ENCODE measurements at places on chromosomes 4 and X.

DNA sequence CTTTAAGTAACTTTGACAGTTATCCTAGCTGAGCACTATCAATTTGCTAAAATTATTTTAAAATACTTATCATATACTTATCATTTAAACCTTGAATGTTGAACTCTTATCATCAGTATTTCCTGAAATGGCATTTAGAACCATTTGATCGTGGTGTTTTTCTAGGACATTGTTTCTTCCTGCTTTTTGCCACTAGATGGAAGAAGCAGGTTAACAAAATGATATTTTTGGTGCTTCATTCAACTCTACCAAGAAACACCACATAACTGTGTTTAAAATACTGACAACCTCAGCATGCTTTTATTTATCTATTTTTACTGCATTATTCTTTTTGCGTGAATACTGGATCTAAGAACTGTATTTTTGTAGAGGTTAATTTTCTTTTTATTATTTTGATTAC is 44.6 kb downstream of the C4orf33 start:
- no peak for DNase-seq

GRCh38 chr4:174449944-174450785 is 72.1 kb downstream of the HPGD start:
- no peak for DNase-seq

DNA sequence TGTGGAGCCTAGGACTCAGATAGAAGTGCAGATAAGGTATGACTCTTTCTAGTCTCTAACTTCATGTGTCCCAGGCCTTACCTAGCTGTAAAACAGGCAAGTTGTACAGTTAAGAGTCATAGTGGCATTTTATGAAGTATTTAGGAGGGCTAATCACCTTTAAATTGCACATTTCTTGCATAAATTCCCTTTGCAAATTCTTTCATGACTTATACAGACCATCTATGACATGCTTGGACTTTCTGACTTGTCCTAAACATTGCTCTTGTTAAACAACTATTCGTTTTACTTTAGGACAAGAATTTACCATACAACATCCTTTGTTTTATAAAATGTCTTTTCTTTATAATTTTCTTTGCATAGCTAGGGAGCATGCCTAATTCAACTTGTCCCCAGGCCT is 7.8 kb upstream of the RRAGB start:
- DNase-seq: no peak

DNA sequence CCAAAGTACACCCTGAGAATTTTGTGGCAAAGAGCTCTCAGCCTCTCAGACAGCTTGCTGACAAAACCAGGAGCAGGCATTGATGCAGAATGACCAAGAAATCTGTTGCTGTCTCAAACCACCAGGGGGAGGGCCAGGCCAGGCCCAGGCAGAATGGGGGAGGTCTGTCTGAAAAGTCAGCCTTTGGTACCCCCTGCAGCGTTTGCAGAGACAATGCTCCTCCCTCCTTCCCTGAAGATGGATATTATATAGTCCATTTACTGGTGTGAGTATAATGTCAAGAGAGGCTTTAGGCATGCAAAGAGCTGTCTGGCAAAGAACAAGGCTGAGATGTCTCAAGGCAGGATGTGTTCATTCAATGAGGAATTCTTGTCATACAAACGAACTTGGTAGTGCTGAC is 52.9 kb upstream of the TRPC5OS start:
- DNase-seq: no peak

GRCh38 chrX:96861661-96862060 is 22.0 kb upstream of the RPA4 start:
- DNase-seq: no peak

DNA sequence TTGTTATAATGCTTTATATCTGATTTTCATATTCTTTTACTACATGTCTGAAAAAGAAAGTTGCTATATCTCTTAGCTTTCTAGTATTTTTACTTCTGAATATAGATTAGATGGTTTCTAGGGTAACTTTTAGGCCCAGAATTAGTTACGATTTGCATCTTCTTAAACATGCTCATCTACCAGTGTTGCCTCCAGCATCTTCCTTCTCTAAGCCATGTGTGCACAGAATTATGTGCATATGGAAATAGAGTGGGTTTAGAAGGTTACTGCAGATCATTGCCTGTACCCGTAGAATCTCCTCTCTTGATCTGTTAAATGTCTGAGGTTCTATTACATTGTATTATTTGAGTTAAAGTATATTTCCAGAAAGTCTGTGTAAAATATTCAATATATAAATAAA is 2.5 kb upstream of the TDO2 start:
- DNase-seq: no peak

GRCh38 chr4:152281822-152282221 is 254.1 kb downstream of the FBXW7 start:
- DNase-seq: no peak

GRCh38 chr4:159206427-159206871 is 103.6 kb downstream of the RAPGEF2 start:
- DNase-seq: peak; percentile 54

- no peak for DNase-seq
These were observed 894.0 kb upstream of the FRG1 start for GRCh38 chr4:189046642-189047041.

DNA sequence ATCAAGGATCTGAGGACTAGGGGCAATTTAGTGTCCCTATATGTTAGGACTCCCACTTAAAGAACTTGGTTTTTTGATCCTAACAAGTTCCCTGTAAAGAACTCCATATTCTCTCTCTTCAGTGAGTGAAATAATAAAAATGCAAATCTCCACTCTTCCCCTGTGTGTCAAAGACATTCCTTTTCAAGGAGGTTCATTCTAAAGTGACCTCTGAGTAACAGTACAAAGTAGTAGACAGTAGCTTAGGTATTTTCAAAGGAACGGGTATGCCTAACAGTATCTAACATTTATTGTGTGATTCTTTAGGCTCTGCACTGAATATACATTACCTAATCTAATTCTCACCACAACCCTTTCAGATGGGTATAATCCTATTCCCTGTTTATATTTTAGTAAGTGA is 58.4 kb upstream of the SCOC start:
- no peak for DNase-seq

GRCh38 chr4:47788126-47788525 is 49.7 kb downstream of the CORIN start:
- DNase-seq: no peak

GRCh38 chr4:114561590-114561989 is 37.0 kb upstream of the UGT8 start:
- DNase-seq: no peak

DNA sequence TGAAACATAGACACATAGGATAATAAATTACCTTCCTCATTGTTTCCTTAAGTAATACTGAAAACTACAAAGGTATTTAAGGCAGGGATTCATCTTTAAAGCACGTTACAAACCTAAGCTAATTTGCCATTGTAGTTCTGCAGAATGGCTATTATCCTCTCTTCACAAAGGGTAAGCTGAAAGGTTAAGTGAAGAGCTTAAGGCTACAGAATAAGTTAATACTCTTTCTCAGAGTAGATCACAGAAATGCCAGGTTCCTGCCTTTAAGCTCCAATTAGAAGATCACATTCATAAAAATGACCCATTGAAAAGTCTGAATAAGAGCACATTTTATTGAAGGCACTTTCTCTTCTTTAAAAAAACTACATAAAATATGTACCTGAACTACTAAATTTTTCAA is 42.1 kb upstream of the PRDM5 start:
- DNase-seq: no peak

GRCh38 chr4:177853229-177853628 is 411.0 kb upstream of the AGA start:
- no peak for DNase-seq

- no peak for DNase-seq
These were observed 62.9 kb downstream of the FGF13 start for GRCh38 chrX:138648568-138648967.

DNA sequence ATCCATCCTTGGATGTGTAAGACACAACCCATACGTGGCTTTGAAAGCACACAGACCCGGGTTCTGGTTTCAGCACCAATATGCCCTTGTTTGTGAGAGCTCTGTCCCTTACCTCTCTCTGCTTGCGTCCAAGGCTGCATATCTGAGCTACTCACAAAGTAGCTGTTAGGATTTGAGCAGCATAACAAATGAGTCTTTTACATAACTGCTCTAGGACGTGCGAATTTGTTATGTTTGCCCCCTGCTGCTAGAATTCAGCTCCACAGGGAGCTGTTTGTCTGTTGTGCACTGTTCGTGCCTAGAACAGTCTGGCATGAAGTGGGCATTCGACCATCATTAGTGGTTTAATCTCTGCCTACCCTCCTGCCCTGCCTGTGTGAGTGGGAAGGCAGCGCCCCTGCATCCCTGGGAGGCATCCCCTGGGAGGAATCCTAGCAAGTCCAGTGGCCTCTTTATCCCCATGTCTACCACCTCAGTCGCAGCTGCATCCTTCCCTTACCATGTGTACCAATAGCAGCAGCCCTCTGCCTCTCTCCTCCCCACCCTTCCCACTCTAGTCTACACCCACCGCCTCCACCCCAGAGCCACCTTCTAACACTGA is 42.1 kb downstream of the SLC2A9 start:
- DNase-seq: no peak

DNA sequence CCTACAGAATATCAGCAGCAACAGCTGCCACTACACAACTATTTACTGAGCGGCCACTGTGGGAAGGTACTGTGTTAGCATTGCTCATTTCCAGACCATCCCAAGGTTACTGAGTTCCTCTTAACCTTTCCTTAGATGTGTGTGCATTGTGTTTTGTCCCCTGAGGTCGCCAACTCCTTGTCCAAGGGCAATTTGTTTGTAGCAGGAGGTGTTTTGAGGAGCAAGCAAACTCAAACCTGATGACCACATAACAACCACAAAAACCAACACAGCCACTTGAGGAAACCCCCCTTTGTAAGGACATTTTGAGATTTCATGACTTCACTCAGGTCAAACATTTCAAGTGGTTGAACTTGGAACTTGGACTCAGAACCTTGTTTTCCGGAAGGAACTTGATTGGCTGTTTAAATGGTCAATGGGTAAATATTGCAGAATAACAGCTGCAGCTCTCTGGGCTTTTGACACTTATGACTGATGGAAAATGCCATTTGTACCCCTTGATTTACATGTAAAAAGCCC is 122.3 kb downstream of the MID1IP1 start:
- DNase-seq: no peak

GRCh38 chr4:40749717-40750460 is at the start of gene NSUN7:
NSUN7 (plus strand) TSS chr4:40749955; CDS start chr4:40750694, 739 bp downstream.
- DNase-seq: peak; percentile 34

- DNase-seq: no peak
These were observed 227.5 kb downstream of the PAPSS1 start for GRCh38 chr4:107492566-107492965.

- no peak for DNase-seq
These were observed 39.5 kb upstream of the STS start for GRCh38 chrX:7108030-7108429.

- DNase-seq: no peak
These were observed 16.0 kb downstream of the TNMD start for GRCh38 chrX:100600758-100601157.

- no peak for DNase-seq
These were observed 62.2 kb downstream of the NOCT start for GRCh38 chr4:139077567-139078355.

- no peak for DNase-seq
These were observed 2183.9 kb upstream of the TENM3 start for GRCh38 chr4:180059216-180059881.
